ENCODE measurements at places on chromosomes 12 and 14.

- no peak for DNase-seq
These were observed 96.6 kb upstream of the NEDD1 start for GRCh38 chr12:96810477-96810876.

DNA sequence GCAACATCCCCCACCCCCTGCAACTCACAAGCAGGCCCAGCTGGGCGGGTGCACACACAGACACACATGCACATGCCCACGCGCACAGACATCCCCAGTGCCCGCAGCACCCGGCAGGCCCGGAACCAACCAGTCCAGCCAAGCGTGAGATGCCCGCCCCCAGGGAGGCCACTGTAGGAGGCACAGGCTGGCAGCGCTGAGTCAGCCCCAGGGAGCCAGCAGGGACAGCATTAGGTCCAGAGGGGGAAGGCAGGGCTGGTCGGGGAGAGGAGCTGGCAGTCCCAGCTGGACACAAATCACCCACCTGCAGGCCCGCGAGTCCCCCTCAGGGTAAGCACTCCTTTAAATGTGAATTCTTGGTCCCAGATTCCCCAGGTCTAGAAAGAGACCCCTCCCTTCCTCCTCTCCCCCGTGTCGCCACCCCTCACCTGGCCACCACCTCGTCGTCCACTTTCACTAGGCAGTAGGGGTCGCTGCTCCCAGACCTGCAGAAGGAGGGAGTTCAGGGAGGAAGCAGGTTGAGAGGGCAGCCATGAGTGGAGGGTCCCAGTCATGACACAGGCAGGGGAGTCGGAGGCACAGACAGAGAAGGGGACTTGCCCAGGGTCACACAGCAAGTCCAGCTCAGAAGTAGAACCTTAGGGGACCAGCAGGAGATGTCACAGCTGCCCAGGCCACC lies 5.0 kb downstream of the RASAL1 start:
- peak; percentile 36 for DNase-seq

GRCh38 chr12:119673634-119674033 lies 5.7 kb downstream of the PRKAB1 start:
- DNase-seq: no peak

DNA sequence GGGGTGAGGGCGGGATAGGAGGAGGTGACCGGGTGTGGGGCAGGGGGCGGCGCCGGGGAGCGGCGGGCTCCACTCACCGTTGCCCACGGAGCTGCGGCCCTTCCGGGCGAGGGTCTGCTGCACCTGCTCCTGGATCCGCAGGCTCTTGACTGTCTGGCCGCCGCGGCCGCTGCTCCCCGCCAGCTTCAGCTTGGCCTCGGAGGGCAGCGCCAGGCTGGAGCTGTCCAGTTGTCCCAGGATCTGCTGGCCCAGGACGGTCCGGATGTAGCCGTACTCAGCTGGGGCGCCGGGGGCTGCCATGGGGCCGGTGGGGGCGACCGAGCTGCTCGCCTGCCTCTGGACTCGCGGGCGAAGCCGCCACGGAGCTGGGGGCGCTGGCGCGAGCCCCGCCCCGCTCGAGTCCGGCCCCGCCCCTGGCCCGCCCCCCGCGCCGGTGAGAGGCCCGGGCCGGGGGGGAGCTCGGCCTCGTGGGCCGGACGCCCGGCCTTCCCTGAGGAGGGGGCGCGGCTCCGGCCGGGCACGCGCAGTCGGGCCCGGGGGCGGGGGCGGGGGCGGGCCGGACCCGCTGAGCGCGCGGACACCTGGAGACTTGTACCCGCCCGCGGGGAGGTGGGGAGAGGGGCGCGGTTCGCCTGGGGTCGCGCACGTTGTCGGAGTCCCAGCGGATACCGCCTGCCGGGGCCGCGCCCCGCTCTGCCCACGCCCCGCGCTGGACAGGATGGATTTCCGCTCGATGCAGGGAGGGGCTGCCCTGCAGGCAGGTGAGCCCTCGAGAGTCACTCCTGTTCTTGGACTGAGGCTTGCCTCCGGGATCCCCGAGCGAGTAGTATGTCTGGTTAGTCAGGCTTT lies at the start of gene PKP2:
PKP2 (minus strand) TSS at position 346 of the 849 bp plus-strand sequence; CDS start at position 300, 46 bp downstream.
- peak; percentile 20 for DNase-seq

DNA sequence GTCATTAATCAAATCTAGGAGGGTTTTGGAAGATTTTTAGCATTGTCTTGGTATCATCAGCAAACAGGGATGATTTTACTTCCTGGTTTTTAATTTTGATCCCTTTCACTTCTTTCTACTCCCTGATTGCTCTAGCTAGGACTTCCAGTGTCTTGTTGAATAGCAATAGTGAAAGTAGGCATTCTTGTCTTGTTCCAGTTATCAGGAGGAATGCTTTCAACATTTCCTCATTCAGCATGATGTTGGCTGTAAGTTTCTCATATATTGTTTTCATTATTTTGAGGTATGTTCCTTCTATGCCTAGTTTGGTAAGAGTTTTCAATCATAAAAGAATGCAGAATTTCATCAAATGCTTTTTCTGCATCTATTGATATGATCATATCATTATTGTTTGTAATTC lies 244.2 kb upstream of the CLEC14A start:
- DNase-seq: no peak

- DNase-seq: no peak
These were observed 47.1 kb downstream of the KIF21A start for GRCh38 chr12:39395866-39396265.

DNA sequence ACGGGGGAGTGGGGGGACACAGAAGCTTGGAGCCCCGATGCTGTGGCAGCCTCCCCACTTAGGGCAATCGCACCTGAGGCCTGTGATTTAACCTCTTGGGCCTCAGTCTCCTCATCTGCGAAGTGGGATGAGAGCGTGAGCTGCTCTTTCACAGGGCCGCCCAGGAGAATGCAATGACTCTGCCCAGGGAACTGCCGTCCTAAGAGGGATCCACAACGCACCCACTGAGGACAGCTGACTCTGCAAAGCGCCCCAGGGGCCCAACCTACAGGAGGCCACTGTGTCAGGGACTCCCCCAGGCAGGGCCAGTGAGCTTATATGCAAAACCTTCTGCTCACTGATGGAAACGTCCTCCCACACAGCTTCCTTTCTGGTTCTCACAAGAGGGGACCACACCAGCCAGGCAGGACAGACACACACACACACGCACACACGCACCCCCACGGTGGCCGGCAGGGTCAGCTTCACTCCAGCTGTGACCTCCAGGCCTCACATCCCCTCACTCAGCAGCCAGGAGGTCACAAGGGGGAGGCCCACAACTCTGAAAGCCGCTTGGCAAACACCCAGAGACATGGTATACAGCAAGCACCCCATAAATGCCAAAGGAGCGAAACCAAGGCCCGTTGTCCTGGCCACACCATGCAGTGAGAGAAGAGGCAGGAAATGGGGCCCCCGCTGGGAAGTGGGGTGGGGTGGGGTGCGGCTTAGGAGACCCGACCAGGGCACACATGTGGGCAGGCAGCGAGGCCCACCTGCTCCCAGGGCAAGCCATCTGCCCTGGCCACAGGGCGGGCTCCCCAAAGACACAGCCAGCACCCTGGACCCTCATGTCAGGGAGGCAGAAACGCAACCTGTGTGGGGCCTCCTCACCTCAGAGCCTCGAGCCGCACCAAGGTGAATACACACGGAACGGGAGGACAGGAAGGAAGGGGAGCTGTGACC lies 73.3 kb downstream of the NCOR2 start:
- no peak for DNase-seq

All from COLO829 (cell line).